ENCODE measurements at places on chromosomes 3 and 15.

DNA sequence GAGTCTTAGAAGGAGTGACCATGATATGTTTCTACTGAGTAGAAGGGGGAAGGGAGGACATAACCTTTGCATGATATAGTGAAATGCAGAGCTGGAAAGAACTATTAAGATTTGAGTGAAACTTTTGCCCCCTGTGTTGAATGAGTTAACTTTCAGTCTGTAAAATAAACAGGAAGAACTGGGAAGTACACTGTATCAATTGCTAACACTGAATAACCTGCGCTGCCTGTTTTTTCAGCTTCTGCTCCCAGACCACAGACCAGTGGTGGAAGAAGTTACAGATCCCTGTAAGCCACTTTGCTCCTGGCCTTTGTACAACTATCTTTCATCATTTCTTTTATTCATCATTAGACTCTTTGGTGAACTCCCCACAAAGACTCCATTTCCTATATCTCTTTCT, 3.6 kb upstream of the LRCH3 start:
- no peak for DNase-seq

DNA sequence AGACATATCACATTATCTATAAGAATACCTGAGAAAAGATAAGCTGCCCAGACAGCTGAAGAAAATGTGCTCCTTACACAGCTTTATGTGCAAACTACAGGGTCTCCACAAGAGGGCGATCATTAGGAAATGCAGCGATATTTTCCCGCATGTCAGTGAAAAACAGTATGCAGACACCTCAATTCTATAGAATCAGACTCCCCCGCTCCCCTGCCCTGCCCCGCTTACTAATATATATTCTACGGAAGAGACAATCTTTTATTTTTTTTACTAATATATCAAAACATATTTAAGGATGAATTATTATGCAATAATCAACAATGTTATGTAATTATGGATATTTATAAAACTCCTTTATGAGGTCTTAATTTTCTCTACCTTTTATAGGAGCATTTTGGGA, 681.3 kb downstream of the ROBO1 start:
- no peak for DNase-seq

- no peak for DNase-seq
These were observed 186.1 kb downstream of the TJP1 start for GRCh38 chr15:29636140-29636539.

- no peak for DNase-seq
These were observed 37.1 kb upstream of the SLC41A3 start for GRCh38 chr3:126121074-126121473.

DNA sequence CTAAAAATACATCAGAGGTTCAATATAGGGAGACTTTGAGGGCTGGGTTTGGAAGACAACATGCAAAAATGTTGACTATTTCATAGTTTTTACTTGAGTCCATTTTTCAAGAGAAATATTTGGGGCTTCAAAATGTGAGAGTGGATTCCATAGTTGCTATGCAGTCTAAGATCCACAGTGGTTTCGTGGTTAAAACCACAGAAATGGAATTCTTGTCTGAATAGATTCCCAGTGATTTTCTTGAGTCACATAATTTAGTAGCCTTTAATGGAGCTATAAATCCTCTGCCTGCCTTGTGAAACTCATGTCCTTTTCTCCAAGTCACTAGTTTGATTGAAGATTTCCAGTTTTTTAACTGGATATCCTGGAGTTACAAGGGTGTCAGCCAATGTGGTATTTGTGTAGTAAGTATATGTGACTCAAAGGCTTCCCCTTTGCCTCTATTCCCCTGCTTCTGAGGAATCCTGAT, 94.7 kb upstream of the RBMS3 start:
- no peak for DNase-seq

GRCh38 chr3:72797773-72798543, 50.3 kb downstream of the SHQ1 start:
- DNase-seq = no peak

DNA sequence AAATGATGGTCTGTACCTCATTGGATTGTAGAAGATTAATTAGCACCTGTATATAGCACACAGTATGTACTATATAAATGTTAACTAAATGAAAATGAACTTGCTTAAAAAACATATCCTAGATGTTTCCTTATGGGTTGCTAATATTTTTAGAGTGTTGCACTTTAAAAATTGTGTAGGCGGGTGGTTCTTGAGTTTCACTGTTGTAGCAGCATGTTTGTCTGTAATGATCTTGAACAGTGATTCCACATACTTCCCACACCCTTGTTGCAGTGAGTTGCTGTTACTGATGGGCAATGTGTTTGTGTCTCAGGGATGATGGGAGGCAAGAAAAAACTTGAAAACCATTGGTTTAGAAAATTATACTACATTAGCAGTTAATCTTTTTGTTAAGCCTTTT, 22.0 kb downstream of the USP3 start:
- DNase-seq = no peak

DNA sequence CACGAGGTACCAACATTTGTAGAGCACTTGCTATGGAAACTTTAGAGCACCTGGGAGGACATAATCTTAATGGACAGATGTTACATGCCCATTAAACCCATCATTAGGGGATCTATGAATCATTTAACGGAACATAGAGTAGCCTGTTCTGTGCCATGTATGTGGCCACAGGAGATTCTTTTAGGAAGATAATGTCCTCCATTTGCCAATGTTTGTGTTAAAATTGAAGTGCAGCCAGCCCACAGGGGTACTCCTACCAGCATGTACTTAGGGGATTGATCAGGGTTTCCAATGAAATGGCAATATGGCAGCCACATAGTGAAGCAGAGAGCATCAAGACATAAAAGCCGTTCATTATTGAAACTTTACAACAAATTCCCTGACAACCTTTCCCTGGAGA, 70.7 kb downstream of the TNIK start:
- DNase-seq = no peak

GRCh38 chr3:187025254-187025655, 94.9 kb downstream of the ST6GAL1 start:
- DNase-seq = peak; percentile 39

- no peak for DNase-seq
These were observed 116.2 kb downstream of the MFSD1 start for GRCh38 chr3:158918008-158918407.

- DNase-seq = no peak
These were observed 77.5 kb upstream of the PIAS1 start for GRCh38 chr15:67976506-67977073.

GRCh38 chr3:197522881-197523441, 32.8 kb downstream of the BDH1 start:
- DNase-seq = no peak

DNA sequence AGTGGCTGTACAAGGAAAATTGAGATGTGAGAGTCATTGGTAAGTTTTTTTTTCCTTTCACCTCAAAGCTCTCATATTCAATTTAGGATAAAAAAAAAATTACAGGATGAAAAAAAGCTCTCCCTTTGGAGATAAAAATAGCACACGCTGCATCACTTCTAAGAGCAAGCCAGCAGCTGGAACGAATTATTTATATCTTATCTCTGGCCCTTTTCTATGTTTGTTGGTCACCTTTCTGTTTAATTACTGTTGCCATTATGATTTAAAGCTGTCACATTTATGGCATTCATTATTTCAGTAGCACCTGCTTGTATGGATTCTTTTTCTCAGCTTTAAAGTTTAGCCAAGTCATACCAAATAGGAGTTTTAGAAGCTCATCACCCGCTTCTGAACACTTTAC, 171.6 kb upstream of the PDZRN3 start:
- DNase-seq = no peak

GRCh38 chr15:90054618-90055097, 47.6 kb downstream of the IDH2 start:
- no peak for DNase-seq

DNA sequence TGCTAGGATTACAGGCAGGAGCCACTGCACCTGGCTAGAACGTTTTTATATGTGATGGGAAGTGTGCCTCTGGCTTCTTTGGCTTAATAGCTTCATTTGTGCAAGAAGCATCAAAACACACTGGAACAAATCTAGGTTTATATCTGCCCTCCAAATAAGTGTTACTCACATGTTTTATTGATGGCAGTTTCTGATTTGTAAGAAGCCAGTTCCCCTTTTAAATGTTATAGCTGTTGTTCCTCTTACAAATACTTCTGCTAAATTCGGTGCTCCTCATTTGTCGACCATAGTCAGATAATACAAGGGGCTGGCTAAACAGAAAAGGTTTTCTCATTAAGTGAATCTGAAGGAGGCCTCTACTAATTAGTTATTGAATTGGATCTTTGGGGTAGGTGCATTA, 307.1 kb upstream of the SEMA6D start:
- DNase-seq = no peak

DNA sequence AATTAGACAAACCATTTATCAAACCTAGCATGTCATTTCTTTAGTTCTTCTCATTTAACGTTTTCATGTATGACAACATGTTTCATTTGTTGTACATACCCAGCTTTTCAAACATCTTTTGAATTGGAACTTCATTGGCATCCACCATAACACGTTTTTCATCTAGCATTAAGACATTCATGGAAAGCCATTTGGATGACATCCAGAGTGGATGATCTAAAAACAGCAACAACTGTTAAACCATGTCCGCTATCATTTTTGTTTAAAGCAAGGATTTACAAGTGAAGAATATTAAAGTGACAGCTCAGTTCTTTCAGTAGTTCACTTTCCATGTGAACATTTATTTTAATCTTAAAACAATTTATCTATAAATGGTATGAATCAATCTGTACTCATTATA, 14.5 kb downstream of the GATM start:
- DNase-seq = no peak

GRCh38 chr3:138284079-138284478, 45.6 kb downstream of the NME9 start:
- no peak for DNase-seq

DNA sequence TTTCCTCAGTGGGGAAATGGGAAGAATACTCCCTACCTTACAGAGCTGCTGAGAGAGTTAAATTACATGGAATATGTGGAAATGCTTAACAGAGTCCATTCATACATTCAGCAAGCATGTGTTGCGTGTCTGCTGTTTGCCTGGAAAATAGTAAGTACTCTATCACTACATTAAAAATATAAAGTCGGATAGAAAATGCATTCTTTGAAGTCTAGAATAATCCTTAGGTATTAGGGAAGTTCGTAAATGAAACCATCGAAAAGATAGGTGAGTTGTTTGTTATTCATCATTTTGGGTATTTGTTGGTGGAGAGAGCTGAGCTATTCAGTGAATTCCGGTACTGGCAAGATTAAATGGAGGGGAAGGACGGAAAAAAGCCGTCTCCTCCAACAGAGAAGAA, 200.1 kb downstream of the OPA1 start:
- DNase-seq = no peak

- DNase-seq = no peak
These were observed 226.7 kb upstream of the C2CD4B start for GRCh38 chr15:62391641-62392262.

GRCh38 chr3:46935168-46935858, 41.2 kb downstream of the CCDC12 start:
- no peak for DNase-seq

Data from activated CD8-positive, alpha-beta memory T cell treated with anti-CD3 and anti-CD28 coated beads for 4 hours (primary cell).